ENCODE measurements at places on chromosomes 6 and 20.

DNA sequence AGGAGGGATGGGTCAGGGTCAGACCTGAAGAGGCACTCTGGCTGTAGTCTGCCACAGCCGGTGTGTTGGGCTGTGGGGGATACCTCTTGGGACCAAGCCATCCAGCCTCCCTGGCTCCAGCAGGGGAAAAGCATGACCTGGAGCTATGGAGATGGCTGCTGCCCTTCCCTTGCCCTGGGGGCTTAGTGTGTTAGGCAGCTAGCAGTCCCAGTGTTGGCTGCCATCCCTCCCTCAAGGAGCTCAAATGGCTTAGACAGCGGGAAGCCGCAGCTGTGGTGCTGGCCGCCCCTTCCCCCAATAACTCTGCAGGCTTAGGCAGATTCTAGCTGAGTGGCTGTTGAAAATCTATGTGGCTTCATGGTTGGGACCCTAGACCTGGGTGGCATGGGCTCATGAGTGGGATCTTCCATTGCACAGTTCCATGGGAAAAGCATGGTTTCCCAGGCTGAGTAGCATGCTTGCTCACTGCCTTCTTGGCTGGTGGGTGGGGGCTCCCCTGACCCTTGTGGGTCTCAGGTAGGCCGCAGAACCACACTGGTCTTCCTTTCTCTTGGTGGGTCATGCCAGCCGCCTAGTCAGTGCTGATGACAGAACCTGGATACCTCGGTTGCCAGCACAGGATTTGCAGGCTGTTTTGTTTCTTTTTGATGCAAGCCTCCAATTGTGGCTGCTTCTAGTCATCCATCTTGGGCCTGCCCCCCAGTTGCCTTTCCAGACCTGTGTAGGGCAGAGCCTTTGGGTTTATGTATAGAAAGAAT is 69.0 kb upstream of the AHI1 start:
- no peak for DNase-seq

DNA sequence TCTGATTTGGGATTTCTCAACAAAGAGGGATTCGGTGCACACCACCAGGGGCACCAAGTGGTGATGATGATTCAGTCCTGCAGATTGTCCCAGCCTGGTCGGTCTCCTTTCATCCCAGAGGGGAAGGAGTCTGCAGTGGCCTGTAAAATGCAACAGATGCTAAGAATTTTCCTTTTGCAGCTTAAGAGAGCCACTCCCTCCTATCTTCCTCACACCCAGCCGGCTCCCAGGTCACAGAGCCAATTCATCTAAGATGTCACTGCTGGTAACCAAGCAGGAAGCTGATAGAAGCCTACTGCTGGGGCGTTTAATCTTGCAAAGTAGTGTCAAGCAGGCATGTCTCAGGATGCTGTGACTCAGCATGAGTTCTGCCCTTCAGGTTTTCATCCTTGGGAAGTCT is 203.8 kb upstream of the LRFN2 start:
- DNase-seq = no peak

DNA sequence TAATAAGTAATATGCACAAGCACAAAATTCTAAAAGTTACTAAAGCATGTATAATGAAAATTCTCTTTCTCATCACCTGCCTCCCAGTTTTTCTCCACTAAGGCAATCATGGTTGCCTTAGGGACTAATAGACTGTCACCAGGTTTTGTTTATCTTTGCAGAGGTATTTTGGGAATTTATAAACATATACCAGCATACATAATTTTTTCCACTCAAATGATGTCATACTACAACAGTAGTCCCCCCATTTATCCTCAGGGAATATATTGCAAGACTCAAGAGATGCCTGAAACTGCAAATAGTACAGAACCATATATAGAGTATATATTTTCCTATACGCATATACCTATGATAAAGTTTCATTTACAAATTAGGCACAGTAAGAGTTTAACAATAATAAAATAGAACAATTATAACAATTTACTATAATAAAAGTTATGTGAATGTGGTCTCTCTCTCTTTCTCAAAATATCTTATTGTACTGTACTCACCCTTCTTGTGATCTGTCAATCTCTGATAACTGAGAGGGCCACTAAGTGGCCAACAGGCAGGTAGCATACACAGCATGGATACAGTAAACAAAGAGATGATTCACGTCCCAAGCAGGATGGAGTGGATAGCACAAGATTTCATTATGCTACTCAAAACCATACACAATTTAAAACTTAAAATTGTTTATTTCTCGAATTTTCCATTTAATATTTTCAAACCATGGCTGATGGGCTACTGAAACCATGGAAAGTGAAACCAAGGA is 19.7 kb downstream of the RBL1 start:
- DNase-seq = no peak

DNA sequence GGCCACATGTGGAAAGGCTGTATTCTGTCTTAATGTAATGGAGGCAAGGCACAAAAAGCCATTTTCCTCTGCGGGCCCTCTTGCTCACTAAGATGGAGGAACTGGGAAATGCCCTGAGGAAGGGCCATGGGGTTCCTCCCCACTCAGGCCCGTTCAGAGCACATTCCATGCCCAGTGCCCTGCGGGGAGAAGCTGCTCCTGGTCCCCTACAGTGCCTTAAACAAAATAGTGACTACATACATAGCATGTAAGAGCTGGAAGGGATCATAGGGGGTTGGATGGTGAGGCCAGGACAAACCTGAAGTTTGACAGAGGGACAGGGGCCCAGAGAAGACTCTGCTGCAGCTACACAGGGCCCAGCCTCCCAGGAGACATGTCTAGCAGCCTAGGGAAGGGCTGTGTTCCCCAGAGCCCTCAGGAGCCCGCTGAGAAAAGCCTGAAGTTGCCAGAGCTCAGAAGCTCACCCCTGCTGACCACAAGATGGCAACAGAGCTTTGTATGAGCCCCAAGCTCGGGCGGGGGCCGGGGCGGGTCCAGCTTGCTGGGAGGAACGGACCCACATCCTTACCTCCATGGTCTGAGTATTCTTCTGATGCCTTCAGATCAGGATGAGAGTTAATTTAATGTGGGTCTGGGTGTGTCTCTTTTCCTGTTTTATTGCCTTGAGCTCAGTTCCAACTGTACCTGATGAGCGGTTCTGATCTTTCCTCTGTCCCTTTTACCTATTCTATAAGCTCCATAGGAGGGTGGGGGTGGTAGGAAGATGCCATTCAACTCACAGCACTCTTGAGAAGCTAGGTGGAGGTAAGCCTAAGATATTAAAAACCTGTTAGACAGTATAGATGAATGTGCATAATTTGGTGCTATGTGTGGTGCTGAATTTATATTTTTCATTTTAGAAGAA is 242.9 kb downstream of the CDC5L start:
- DNase-seq = peak; percentile 80
